ENCODE measurements at places on chromosomes 4 and X. TPM values are rescaled to one million over a fixed set of nuclear protein-coding genes. Genes with fewer than 3 reads are reported as not detected.
A peak's percentile ranks its signal among the peaks of the same experiment; 100 is the strongest.

DNA sequence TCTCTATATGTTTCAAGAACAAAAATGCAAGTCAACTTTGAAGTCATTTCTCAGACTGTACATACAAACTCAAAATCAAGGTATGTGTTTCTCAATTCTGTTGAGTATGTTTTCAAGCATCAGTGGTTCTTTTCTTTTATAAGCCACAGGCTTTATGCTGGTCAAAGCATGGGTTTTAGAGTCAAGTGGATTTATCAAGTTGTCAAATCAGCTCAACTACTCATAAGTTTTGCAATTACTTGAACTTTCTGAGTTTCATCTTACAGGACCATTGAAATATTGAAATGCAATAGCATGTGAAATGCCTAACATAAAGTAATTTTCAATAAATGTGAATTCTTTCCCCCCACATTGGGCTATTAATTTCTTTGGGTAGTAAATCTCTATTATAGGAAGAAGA lies 239.9 kb upstream of the DKK2 start:
- DNase-seq, result no peak

DNA sequence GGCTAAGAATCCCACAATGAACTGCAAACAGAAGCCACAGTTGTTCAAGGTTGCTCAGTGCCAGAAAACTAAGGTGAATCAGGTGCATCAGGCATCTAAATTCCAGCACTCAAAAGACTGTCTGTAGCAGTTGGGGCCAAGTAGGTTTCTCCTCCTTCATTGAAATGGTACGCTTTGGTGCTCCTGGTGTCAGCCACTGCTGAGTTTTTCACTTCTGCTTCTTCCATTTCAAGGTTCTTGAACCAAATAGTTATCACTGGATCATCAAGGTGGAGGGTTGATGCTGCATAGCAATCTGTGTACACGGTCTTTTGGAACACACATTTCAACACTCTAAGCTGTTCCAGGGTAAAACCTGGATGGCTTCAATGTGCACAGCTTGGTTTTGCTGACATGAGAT lies 74.4 kb downstream of the TMA16 start:
- DNase-seq, result no peak

- no peak for DNase-seq
These were observed 45.2 kb downstream of the SHROOM4 start for GRCh38 chrX:50768801-50769200.

DNA sequence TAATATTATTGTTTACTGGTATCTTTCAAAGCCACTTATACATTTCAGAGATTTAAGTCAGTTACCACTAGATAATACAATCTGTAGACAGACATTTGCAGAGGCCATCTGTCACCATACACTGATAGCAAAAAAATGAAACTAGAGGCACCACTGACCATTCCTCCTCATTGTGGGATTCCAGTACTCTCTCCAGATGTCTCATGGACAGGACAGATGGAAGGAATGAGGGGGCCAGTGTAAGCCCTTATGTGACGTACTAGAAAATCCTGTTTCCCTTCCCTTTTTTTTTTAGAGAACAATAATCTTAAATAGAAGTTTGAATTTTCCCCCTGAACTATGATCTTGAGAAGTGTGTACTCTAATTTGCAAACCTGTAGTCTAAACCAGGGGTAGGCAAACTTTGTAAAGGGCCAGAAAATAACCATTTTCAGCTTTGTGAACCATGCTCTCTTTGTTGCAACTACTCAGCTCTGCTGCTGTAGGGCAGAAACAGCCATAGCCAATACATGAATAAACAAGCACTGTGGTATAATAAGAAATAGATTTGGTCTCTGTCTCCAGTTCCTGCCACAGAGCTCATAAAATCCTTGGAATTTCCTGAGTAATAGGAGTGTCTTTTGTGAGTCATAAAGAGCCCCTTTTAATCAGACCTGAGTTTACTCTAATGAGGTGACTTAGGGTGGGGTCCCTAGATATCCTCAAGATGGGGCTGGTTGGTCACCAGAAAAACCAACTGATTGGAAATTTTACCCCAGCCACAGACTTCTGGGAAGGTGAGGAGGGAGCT lies 90.4 kb downstream of the MOSPD2 start:
- DNase-seq, result peak; percentile 3

DNA sequence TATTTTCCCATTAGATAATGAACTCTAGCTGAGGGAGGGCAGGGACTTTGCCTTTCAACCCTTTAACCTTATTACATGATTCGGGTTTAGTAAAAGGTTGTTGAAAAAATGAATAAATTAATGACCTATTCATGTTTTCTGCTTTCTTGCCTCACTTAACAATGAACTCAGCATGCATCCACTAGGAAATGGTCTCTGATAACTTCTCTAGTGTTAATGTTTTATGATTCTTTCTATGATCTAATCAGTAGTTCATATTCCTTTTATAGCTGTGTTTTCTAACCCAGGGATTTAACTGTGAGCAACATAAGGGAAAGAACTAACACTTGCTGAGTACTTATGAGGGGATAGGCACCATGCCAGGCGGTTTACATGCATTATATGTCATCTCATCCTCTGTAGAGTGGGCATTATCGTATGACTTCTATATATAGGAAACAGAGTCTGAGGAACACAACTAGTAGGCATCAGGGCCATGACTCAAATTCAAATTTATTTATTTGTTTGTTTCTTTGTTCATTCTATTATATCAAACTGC lies 236.7 kb upstream of the MAB21L2 start:
- DNase-seq, result no peak

GRCh38 chr4:129344058-129344457 lies 248.1 kb downstream of the C4orf33 start:
- DNase-seq, result peak; percentile 13

GRCh38 chrX:68568136-68568535 lies 69.3 kb downstream of the YIPF6 start:
- no peak for DNase-seq

GRCh38 chr4:3228881-3229280 lies 20.1 kb upstream of the MSANTD1 start:
- no peak for DNase-seq

DNA sequence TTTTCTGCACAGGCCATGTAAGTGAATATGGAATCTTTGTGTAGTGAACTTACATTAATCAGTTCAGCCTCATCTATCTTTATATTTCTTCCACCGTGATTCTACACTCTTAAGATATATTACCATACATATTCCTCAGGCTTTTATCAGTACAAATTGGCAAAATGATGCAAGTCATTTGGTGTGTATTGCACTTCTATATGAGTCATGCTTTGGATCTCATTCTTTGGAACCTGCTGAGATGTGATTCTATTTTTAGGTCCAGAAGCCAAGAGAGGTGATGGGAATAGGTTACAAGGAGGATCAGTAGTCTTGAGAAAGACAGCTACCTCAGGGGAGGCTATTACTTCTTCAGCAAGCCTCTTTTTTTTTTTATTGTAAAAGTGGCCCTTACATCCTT lies 204.4 kb downstream of the ZNF330 start:
- peak; percentile 26 for DNase-seq

DNA sequence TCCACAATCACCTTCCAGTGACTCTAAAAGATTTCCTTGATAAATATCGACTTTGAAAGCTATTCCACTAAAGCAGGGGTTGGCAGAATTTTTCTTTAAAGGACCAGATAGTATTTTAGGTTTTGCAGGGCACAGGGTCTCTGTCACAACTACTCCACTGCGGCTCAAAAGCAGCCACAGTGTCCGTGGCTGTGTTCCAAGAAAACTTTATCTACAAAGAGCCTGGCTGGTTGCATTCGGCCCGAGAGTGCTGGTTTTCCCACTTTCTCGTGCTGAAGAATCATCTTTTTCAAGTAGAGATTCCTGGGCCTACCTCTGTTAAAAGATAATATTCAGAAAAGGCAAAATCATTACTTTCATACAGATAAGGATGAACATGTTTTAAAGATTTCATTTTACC lies 55.6 kb downstream of the TSPAN7 start:
- no peak for DNase-seq

VCX2 gene
- polyA plus RNA-seq, result not detected
